ENCODE measurements at places on chromosomes 4 and X.

- DNase-seq = no peak
Measured at GRCh38 chr4:186096681-186097165, 7.8 kb upstream of the FAM149A start.

- DNase-seq = no peak
Measured at GRCh38 chr4:8255698-8256441, 13.7 kb upstream of the HTRA3 start.

DNA sequence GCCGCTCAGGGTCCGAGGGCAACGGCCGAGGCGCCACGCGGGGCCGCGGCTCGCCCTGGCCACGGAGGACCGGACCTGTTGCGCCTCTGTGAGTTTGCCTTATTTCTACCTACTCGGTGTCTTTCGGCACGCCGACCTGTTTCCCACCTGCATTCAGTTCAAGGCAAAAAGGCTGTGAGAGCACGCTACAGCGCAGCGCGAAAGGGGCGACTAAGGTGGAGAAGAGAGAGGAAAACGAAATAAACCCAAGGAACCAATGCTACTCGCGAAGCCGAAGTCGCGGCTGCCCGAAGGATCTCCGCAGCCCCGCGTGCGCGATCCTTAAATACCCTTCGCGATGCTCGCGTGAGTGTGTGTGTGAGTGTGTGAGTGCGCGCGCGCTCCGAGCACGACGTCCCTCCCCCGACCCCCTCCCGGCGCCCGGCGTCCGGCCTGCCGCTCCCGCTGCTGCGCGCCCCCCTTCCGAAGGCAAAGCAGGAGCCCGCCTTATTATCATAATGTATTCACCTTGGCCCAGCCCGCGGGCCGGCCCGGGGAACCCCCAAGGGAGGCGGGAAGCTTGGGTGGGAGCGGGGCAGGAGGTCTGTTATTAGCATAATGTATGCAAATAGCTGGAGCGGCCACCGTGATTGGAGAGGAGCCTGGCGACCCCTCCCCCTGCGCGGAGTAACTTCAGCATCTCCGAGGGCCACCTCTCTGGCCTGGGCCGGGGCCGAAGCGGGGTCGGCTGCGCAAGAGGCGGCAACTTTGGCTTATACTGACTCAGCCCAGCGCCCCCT, at the start of gene COL25A1:
Gene COL25A1, minus strand, starts transcription at position 298 of the 779 bp plus-strand sequence.
- peak; percentile 95 for DNase-seq

DNA sequence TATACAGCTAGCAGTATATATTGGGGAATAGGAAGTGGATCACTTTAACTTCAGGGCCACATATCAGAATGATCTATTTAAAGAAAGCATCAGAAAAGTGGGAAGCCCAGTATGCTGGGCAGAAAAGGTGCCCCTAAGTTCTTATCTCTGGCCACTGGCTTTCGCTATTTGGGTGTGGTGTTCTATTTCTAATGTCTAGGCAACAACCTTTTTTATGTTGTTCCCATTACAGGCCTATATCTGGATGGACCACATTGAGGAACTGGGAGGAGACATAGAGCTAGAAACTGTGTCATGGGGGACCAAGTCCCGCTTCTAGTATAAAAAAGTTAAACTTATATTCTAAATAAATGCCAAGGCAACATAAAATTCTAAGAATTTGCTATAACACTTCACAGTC, 935.6 kb downstream of the PDHA2 start:
- DNase-seq = no peak

DNA sequence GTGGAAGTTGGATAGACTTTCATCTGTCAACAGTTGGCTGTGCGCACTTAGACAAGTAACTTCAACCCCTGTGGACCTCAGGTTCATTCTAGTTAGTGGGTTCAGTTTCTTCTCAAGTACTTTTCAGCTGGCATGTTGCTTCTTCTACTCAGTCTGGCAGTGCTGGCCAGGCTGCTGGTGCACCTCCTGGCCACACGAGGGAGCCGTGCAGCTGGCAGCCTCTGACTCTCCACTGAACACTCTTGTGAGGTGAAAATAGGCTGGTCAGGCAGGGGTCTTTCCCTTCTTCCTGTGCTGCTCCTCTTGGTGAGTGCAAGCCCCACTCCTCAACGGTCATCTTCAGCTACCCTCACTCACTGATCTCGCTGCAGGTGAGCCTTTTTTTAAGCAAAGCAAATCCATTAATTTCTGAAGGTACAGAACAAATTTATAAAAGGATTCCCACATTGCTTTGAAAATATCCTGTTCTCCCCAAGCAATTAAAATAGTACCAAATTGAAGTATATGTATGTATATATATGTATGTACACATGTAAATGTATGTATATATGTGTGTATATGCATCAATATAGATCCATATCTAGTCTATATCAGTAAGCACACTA, 30.6 kb downstream of the LONRF3 start:
- peak; percentile 61 for DNase-seq

DNA sequence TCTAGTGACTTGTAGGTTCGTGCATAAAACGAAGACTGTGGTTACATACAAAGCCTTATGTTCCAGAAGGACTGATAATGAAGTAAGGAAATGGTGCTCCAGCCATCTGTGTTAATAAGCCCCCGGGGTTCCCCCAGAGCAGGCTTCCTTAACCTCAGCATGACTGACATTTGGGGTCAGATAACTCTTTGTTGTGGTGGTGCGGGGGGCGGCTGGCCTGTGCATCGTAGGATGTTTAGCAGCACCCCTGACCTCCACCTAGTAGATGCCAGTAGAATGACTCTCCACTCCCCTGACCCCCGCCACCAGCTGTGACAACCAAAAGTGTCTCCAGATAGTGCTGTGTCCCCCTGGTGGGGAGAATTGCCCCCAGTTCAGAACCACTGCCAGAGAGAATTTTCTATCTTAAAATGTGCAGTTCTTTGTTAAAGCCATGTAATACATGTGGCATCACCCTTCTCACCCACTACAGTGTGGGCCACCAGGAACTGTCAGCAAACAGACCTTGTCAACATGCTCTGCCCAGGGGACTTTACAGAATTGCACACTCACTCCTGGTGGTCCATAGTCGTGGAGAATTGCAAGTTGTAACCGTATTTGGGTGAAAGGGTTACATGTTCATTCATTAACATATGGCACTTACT, 7.5 kb downstream of the SH3KBP1 start:
- DNase-seq = no peak

GRCh38 chr4:139142980-139143379, 34.0 kb downstream of the ELF2 start:
- DNase-seq = no peak

DNA sequence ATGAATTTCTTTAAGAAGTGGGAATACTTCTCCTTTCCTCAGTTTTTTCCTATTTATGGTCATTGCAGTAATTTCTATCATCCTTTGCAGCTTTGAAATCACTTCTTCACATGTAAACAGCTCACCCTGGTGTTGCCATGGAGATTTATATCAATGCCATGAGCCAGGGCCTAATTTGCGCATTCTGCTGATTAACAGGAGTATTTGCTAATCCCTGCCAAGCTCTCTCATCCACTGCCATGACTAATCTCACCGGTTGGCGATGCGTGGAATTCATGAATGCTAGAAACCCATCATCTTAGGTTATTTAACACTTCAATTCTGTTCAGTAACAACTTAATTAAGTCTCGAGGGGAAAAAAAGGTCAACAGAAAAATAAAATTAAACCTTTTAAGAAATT, 11.8 kb upstream of the FGF13 start:
- no peak for DNase-seq

GRCh38 chr4:187065396-187065795, 341.7 kb upstream of the FAT1 start:
- no peak for DNase-seq

GRCh38 chrX:68508799-68509198, 9.9 kb downstream of the YIPF6 start:
- DNase-seq = no peak

DNA sequence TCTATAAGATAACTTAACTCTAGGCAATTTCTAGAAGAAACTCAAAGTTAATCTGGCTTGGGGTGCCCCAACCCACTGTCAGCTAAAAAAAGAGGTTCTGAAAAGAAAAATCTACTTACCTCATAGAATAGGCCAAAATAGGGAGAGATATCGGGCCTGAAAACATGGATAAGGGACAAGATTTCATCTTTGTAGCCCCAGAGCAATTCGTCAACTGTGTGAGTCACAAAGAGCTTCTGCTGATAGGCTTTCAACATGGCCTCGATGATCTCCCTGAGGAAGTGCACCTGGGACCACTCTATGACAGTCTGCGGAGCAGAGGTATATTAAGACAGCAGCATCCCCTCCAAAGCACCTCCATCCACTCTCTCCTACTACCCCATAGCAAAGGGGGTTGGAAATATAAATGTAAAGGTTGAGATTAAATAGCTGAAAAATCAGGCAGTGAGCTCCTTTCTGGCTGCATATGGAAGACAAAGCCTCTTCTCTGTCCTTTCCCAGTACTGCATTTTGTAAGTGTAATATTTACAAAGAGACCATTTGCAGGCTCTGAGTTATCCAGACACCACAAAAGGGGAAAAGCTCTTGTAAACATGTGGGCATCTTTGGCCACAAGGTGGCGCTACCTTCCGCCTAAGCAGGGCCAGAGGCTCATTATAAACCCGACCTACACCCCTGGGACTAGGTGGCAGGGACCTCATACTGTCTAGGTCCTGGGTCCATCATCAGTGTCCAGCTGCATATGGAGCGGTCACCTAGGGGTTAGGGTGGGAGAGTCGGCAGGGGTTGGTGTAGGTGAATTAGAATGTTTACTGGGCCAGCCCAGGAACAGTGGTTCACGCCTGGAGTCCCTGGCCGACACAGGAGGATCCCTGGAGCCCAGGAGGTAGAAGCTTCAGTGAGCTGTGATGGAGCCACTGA, 31.5 kb upstream of the NUP54 start:
- peak; percentile 86 for DNase-seq

GRCh38 chr4:56086073-56086541, 137.4 kb downstream of the CEP135 start:
- no peak for DNase-seq

GRCh38 chr4:114964026-114964425, 149.4 kb downstream of the NDST4 start:
- peak; percentile 40 for DNase-seq

DNA sequence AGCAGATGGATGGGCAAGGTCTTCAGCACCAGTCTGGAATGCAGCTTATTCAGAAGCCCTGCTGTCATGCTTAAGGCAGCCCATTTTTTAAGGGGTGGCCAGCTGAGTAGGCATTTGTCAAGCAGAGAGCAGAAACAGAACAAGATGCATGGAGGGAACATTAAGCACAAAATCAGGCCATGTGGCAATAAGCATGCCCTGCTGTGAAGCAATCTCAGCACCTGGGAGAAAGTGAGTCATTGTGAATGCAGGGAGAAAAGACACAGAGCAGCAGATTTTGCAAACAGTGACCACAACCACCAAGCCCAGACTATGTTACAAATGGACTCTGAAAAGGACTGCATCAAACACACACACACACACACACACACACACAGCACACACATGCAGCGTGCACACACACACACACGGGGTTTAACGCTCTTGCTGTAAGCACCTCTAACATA, 94.1 kb upstream of the GALNT7 start:
- peak; percentile 50 for DNase-seq

DNA sequence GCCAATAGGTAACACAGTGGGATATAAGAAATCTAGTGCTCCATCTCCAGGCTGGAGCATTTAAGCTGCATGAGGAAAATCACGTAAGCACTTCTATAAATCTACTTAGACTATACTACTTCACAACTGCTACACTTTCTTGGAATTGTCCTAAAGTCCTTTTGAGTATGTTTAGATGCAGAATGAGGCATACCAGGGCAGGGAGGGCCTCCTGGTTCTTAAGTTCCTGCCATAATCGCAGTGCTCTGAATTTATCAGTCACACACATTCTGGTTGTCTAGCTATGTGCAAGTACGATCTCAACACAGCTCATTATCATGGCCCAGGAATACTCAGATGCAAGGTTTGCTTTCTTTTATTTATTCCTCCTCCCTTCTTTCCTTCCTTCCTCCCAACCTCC, 130.3 kb downstream of the GUCY2F start:
- DNase-seq = no peak

- DNase-seq = no peak
Measured at GRCh38 chr4:41883988-41884734, 51.1 kb upstream of the TMEM33 start.

DNA sequence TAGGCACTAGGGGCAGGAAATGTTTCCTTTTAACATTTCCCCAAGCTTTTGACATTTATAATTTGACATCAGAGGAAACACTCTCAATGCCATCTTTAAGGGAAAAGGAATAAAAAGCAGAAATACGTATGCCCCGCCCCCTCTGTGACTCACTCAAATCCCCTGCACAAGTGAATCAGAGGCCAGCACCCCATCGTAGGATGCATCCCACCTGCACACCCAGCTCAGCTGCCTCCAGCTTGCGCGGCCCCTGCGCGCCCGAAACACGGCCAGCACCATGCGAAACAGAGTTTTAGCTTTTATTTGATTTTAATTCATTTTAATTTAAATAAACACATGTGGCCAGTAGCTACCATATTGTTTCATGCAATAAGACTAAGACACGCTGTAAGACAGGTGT, 29.5 kb downstream of the ABLIM2 start:
- no peak for DNase-seq

DNA sequence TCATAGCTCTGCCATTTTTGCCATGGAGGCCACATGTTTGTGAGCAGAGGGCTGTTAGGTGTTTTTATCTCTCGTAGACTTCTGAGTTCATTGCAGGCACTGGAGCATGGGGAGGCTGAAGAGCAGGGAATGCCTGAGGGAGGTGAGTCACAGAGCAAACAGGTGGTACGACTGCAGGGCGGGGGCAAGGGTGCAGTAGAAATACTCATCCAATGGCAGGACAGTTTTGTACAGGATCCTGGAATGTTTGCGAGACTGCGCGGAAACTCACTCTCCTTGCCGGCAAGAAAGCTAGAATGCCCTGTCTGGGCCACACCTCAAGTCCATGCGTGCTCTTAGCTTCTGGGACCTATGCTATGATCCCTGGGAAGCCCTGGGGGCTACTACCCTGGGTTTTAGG, 20.0 kb upstream of the VCX2 start:
- DNase-seq = no peak

GRCh38 chrX:1336331-1336943, at the start of gene IL3RA:
IL3RA (plus strand) TSS chrX:1336785; CDS start chrX:1341766, 4,981 bp downstream.
- no peak for DNase-seq

GRCh38 chr4:109125084-109125483, 177.4 kb downstream of the COL25A1 start:
- DNase-seq = no peak

DNA sequence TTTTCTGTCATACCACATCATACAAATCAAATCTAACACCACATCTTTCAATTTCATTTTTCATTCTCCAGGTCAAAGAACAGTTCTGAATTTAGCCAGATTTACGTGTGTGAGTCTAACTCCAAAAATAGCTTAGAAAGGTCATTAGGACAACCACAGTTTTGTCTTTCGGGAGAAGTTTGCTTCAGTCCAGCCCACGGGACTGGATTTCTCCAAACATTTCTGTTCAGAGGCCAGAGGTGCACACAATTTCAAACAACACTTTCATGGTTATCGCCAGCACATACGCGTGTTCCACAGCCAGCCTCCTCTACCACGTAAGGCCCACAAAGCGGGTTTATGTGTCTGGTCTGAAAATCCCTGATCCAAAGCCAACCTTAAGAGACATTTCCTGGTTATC, 65.9 kb downstream of the VEGFC start:
- DNase-seq = no peak

GRCh38 chr4:48499551-48500066, 9.6 kb downstream of the ZAR1 start:
- no peak for DNase-seq

- DNase-seq = no peak
Measured at GRCh38 chr4:123739806-123740205, 343.2 kb downstream of the SPRY1 start.
